Astrocyte of the cerebellum (primary cell): ENCODE measurements at places on chromosomes 12 and 14.

GRCh38 chr14:54716862-54717261 is 149.9 kb downstream of the SAMD4A start:
- DNase-seq: no peak

- no peak for DNase-seq
These were observed 33.8 kb downstream of the RPAP3 start for GRCh38 chr12:47672068-47672467.

DNA sequence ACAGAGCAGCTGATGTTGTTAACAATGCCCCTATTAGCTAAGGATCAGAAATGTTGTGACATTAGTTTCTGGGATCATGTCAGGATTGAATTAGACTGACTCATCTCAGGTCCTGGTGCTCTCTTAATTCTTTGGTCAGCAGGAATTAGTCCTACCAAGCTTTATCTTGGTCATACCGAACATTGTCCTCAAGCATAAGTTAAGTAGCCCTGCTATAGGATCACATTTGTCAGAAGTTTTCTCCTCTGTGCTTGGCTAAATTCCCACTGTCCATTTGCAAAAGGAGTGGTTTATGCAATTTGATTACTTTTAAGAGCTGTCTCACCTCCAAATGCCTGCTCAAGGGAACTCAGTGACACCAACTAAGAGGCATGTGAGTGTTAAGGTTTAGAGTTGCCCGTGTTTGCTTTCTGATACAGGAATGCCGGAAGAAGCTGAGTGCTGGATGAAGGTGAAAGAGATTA is 48.4 kb upstream of the IFNG-AS1 start:
- DNase-seq: no peak

DNA sequence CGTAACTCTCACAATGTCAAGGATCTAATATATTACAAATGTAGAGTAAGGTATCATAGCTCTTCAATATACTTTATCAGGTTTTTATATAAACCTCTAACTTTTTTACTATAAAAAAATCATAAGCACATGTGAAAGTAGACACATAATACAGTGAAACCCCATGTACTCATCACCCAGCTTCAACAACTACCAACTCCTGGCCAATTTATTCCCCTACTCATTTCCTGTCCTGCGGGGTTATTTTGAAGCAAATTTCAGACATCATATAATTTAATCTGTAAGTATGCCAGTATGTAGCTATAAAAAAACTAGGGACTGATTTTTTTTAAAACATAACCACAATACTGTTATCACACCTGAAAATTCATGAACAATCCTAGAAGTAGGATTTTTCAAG is 47.7 kb downstream of the NOPCHAP1 start:
- no peak for DNase-seq

DNA sequence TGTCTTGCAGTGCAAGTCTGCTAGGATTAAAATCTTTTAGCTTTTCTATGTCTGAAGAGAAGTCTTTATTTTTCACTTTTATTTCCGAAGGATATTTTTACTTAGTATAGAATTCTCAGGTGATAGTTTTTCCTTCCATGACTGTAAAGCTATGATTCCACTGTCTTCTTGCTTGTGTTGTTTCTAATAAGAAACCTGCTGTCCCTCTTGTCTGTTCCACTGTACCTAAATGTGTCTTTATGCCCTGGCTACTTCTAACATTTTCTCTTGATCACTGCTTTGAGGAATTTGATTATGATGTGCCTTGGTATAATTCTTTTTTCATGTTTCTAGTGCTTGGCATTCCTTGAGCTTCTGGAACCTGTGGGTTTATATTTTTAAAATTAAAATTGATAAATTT is 228.7 kb downstream of the CACNA1C start:
- no peak for DNase-seq

DNA sequence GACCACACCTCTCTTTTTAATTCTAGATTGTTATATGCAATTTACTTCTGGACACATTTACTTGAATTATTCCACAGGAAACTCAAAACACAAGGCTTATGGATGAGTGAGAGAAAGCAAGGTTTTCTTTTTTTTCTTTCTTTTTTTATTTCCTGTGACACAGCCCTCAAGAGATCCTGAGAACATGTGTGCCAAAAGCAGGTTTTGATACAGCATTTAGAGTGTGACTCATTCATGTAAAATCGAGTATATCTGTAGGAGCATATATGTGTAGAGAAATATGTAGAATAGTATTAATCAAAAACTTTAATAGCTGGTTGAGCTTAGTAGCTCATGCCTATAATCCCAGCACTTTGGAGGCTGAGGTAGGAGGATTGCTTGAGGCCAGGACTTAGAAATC is 4.4 kb upstream of the MAX start:
- no peak for DNase-seq

GRCh38 chr14:57389646-57390036 is 745 bp upstream of the NAA30 start:
- no peak for DNase-seq

DNA sequence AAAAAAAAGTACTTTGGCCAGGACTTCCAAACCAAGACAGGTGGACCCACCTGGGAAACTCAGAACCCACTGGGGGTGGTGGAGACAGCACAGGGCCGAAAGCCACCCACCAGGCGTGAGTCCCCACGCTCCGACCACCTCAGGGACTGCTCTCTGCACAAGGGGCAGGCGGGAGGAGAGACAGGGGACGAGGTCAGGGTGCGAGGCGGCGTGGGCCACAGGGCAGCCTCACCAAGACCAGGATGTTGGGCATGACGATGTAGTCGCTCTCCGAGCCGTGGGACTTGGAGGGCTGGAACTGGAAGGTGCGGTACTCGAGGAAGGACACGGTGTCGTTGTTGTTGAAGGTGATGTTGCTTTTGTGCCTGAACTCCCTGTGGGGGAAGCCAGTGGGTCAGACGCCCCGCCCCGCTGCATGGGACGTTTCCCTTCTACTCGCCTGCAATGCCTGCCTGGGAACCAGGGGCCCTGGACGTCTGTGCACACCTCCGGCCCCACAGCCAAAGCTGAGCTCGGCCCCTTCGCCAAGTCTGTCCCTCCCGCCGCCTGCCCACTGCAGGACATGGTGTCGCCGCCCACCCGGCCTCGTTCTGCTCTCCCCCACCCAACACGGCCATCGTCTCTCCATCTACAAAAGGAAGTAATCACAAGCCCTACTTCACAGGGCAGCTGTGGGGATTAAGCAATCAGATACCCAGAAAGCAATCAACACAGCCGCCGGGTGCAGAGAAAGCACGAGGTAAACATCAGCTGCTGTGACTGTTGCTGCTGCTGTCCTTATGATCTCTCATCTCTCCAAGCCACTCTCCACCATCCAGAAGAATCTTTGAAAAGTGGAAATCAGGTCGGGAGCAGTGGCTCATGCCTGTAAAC is 48.7 kb downstream of the SCARB1 start:
- no peak for DNase-seq

GRCh38 chr14:50773632-50774541 is 57.1 kb downstream of the NIN start:
- DNase-seq: peak; percentile 36

DNA sequence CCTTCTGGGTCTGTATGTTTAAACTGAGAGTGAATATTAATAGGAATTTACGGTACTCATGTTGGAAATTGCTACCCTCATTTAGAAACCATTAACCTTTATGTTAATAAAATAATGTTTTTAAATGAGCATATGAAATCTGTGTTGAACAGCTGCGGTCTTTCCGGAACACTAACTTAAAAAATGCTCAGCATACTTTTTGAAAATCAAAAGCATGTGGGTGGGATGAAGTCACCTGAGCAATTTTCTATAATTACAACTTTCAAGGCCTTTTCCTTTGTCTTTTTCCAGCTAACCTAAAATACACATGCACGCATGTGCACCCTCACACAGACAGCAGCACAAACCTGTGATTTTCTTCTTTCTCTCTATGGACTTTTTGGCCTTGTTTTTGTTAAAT is 39.8 kb downstream of the BORCS5 start:
- DNase-seq: no peak

GRCh38 chr12:42862055-42862454 is 272.5 kb upstream of the PRICKLE1 start:
- peak; percentile 33 for DNase-seq

- no peak for DNase-seq
These were observed 71.9 kb downstream of the KLHL28 start for GRCh38 chr14:44889595-44890471.

DNA sequence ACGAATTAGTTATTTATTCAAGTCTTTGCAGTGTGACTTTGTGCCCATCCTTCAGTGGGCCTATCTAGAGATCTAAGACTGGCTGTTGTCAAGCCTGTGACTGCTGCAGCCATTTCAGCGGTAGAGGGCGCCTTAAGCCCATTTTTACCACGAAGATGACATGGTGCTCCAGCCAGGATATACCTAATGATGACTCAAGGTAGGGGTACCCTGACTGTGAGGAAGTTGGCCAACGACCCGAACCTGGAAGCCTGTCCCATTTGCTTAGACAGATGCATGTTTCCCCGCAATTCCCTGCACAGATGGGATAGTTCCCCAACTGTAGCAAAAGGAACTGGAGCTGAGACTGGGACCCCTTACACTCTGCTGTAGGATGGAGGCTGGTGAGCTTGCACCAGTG is 41.3 kb downstream of the RAB3IP start:
- DNase-seq: peak; percentile 2

- peak; percentile 11 for DNase-seq
These were observed 16.0 kb downstream of the NR2C1 start for GRCh38 chr12:95057424-95057823.

GRCh38 chr12:122862110-122862634 is 26.9 kb downstream of the HIP1R start:
- DNase-seq: no peak

- no peak for DNase-seq
These were observed 40.8 kb downstream of the DUSP16 start for GRCh38 chr12:12521888-12522287.

- no peak for DNase-seq
These were observed 71.7 kb upstream of the KICS2 start for GRCh38 chr12:64293654-64294364.

GRCh38 chr14:73250781-73251500 is 13.6 kb downstream of the PAPLN start:
- no peak for DNase-seq

GRCh38 chr12:32561931-32562341 is 117.2 kb upstream of the DNM1L start:
- no peak for DNase-seq

DNA sequence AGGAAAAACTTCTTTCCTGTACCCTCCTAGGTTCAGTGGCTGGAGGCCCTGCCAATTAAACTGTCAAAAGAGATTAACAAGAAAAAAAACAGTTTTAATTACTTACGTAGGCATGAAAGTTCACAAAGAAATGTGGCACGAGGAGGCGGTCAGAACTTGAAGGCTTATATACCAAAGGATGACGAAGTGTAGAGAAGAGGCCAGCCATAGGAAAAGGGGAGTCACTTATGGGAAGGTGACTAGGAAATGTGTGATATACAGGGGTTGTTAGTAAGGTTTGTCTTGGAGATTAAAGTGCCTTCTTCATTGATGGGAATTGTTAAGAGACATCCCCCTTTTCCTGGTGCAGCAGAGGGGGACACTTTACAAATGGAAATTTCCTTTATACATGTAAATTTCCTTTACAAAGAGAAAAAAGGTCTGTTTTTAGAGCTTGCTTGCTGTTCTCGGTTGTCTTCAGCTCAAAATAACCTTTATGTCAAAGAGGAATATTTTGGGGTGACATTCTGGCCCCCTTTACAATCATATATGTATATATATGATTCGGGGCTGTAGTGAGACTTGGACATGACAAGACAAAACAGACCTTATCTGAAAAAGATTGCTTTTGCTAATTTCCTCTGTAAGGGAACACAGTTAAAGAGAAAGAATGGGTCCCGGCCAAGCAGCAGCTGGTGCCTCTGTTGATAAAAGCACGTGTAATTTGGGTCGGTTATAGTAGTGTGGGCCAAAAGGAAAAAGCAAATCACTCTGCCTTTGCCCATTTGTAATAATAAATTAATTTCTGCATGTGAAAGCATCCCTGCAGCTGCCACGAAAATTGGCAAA is 38.6 kb downstream of the SYNE2 start:
- no peak for DNase-seq
